ENCODE measurements at places on chromosomes 1 and 21. TPM values are rescaled to one million over a fixed set of nuclear protein-coding genes. Genes with fewer than 3 reads are reported as not detected.

OXCT2 gene
- total RNA-seq = 1.7 TPM

FCRL2 gene
- not detected for total RNA-seq

KRTAP19-1 gene
- total RNA-seq = not detected

HSPG2 gene
- total RNA-seq = 164 TPM

CASZ1 gene
- total RNA-seq = 0.56 TPM

CD48 gene
- total RNA-seq = not detected

SLC25A34 gene
- total RNA-seq = 0.38 TPM

TPTE gene
- not detected for total RNA-seq

RHBDL2 gene
- 1.2 TPM for total RNA-seq

OR2L8 gene
- not detected for total RNA-seq

NES gene
- 49.6 TPM for total RNA-seq

GALNT2 gene
- total RNA-seq = 112 TPM

PROK1 gene
- not detected for total RNA-seq

SPOCD1 gene
- total RNA-seq = 44.0 TPM

ILDR2 gene
- total RNA-seq = under 0.01 TPM

RAB25 gene
- total RNA-seq = not detected

LENEP gene
- total RNA-seq = not detected

ARHGEF19 gene
- 5.4 TPM for total RNA-seq

XCL2 gene
- total RNA-seq = not detected

VSIG8 gene
- total RNA-seq = not detected

TXNIP gene
- 101 TPM for total RNA-seq

S100A7A gene
- total RNA-seq = not detected

B3GALT5 gene
- under 0.01 TPM for total RNA-seq

DMRTA2 gene
- total RNA-seq = not detected

IQGAP3 gene
- total RNA-seq = 2.8 TPM

PLPPR4 gene
- total RNA-seq = 5.2 TPM

RAB7B gene
- 3.1 TPM for total RNA-seq
